ENCODE measurements at places on chromosomes 4 and X.

DNA sequence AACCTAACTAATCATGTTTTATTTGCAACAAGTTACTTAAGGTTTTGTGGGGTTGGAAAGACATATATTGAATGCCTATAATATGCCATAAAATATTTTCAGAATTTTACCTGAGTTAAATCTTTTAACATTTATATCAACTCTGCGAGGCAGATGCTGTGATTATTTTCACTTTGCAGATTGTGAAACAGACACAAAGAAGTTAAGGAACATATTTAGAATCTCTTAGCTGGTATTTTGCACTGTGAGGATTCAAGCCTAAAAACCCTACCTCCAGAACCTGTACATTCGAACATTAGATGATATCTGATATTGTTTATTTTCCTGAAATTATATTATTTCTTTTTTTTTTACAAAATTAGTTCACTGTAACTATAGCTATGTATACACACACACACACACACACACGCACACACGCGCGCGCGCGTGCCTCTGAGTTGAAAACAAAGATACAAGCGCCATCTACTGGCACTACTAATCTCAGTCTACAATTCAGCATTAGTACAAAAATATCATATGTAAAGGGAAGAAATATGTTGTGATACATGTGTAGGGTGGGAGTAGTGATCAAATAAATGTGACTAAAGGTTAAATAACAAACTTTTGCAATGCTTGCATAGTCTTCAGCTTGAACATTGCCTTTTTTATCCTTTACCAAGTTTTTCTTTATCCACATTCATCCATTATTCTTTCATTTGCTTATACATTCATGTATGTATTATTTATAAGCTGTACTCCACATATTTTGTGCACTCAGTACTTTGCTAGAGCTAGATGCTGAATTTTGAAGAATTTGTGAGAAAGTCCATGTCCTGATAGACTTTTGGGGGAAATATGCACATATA, 61.5 kb downstream of the ANXA10 start:
- DNase-seq = peak; percentile 39

DNA sequence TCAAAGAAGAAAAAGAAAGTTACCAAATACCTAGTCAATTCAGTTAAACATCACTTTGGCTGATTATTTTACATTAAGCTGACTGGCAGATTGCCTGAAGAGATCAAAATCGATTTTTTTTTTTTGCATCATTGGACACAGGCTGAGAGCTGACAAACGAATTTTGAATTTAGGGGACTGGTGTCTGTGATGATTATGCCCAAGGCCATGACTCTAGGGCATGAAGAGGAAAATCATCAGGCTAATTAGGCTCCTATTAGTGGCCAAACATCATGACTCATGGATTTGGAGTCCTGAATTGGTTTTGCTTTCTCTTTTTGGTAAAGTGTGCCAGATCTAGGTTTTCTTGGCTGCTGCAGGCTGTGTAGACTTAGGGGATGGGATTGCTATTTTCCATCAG, 829.3 kb upstream of the LCORL start:
- DNase-seq = peak; percentile 48

GRCh38 chr4:153592064-153592463, 92.0 kb upstream of the TLR2 start:
- DNase-seq = no peak

GRCh38 chrX:131288738-131289511, at the start of gene IGSF1:
Gene IGSF1 (minus strand): TSS chrX:131289306. CDS start chrX:131286674, 2,632 bp downstream.
- DNase-seq = no peak

DNA sequence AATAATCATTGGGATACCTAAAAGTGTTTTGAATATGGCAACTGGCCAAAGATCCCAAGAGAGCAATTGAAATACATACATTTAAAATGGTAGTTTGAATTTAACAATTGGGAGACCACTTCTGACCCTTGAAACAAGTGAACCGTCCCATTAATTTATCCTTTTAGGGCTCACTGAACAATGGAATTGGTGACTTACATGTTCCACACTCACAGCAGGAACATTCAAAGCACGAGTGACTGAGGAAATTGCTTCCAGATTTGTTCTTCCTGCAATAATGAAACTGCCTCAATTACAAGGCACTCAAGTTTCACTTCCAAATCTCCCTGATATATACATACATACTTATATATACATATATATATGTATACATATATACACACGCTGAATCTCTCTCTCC, 20.6 kb downstream of the SLC39A8 start:
- DNase-seq = no peak

GRCh38 chr4:147157860-147158701, 212.4 kb upstream of the TTC29 start:
- DNase-seq = no peak

GRCh38 chr4:48780865-48781214, 761 bp upstream of the FRYL start:
- DNase-seq = no peak

DNA sequence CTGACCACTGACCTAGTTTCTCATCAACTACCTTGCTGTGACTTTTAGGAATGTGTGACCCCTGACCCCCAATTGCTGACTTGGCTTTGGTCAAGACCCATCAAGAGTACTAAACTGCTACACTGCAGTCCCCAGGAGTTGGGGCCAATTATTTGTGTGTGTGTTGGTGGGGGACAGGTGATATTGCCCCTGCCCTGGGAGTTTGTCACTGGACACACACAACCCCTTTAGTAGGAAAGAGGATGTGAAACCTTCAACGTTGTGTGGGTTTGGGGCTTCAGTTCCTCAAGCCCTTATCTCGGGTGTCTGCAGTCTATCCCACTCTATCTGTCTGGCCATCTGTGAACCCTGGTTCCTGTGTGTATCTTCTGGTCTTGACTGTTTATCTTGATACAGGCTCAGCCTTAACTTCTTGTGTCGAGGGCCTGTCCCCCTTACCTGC, 6.5 kb downstream of the SASH3 start:
- no peak for DNase-seq

DNA sequence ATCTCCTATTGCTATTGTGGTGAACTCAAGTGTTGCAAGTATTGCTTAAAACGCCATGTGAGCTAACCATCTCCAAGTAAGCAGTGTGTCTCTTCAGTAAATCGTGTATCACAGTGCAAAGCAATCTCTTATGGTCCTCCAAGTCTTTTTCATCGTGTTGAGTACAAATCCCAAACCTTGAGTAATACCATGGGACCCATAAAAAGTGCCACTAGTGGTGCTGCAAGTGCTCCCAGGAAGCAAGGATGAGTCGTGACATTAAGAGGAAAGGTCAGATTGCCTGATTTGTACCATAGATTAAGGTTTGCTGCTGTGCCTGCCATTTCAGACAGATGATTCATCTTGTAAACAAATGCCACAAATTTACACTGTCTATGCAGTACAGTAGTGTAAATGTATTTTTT, 66.9 kb upstream of the BMPR1B start:
- DNase-seq = no peak

GRCh38 chr4:40193016-40193571, 3.7 kb upstream of the RHOH start:
- no peak for DNase-seq

DNA sequence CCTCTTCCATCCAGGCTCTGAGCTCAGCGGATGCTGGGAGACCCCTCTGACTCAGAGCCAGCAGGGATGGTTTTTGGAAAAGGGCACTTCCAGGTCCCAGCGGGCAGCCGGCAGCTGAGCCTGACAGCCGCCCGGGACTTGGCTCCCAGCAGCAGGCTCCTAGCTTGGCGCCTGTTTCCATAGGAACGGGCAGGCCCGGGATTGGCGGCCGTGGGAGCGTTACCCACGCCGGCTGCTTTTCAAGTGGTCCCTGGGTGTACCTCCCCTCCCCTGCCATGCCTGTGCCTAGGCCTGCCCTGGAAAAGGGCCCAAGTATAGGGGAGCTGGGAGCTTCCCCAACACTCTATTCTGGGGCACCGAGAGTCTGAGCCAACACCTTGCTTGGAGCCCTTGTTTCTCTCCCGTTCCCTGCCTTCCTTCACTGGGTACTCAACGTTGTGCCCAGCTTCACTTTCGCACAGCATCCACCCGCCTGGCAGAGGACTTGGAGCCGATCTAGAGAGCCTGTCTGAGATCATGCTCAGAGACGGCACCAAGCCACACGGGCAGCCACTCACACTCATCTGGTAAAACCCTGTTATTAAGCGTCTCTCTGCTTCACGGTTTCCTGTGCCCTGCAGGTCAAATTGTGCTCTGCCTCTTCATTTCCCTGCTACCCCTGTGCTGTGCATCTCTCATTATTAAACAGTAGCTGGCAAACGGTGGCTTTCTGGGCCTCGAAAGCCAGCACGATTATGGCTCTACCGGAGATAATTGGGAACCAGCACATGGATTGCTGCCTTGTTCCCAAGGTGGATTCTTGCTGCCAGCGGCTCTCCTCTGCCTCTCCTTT, 521.5 kb downstream of the BCOR start:
- peak; percentile 94 for DNase-seq

- no peak for DNase-seq
Observed at GRCh38 chrX:39499996-39500395, 597.8 kb downstream of the BCOR start.

- DNase-seq = no peak
Observed at GRCh38 chr4:135277980-135278315, 1076.4 kb upstream of the PABPC4L start.

- no peak for DNase-seq
Observed at GRCh38 chrX:20063716-20064351, 52.9 kb downstream of the MAP7D2 start.

- peak; percentile 20 for DNase-seq
Observed at GRCh38 chr4:174757736-174758135, 71.3 kb downstream of the GLRA3 start.

Data from NCI-H1092 treated with DMSO at 0.1 percent for 48 hours (cell line).